GM23248 (cell line): ENCODE measurements at places on chromosomes 4 and X. TPM values are rescaled to one million over a fixed set of nuclear protein-coding genes. Genes with fewer than 3 reads are reported as not detected.

Gene ASB9
- polyA plus RNA-seq = 0.43 TPM in 1 of 2 replicates, not detected in the other

GRCh38 chrX:129058405-129058804 is 464.9 kb downstream of the SMARCA1 start:
- DNase-seq = no peak

- peak; percentile 12 for DNase-seq
Observed at GRCh38 chr4:27059446-27059845, 198.8 kb downstream of the STIM2 start.

DNA sequence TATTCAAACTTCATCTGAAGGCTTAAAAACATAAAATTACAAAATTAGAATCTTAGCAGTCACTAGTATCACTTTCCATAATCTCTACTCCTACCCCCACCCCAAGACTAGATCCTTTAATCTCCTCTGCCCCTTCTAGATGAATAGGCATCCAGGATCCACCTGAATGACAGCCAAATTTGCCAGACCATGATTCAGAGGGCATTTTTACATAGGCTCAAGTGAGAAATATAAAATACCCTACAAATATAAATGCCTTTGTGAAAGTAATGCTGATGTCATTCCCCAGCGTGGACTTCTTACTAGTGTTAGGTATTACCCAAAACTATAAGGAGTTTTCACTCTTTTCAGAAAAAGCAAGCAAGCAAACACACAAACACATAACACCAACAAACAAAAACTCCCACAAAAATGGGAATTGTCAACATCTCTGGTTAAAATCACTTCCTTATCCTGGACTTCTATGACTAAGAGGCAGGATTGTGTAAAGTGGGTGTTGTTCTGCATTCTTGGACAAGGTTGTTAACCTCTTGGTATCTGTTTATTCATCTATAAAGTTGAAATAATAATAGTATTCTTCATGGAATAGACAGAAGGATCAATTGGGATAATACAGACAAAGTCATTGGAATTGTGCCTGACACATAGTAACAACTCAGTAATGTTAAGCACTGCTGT is 51.3 kb upstream of the TMPRSS11F start:
- DNase-seq = peak; percentile 52

- DNase-seq = no peak
Observed at GRCh38 chrX:799808-800207, 169.2 kb downstream of the SHOX start.

DNA sequence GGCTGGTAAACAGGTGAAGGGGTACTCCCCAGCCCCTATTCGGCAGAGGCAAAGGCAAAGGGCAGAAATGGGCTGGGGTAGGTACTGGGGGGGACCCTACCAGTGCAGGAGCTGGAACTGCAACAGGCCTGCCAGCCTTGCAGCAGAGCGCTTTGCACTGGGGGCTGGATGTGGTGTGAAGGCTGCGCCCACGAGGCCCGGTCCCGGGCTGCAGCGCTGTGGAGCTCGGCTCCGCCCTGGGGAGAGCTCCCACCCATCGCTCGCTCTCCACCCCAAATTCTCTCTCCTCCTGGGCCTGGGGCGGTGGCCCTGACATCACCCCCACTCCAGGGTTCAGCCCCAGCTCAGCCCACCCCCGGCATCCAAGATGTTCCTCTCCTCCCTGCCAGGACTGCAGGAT is 24.2 kb downstream of the IQSEC2 start:
- no peak for DNase-seq
